ENCODE measurements at places on chromosomes 3 and 15.

DNA sequence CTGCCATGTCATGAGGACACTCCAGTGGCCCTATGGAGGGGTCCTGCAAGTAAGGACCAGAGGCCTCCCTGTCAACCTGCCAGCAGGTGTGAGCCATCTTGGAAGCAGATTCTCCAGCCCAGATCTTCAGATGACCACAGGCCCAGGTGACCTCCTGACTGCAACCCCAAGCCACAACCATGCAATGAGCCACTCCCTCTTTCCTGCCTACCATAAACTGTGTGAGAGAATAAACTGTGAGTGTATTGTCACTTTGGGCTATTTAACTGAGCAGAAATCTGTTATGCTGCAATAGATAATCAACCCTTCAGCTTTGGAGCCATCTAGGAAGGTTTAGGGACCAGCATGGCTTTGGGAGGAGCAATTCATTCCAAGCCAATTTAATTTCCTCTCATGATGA is 367.9 kb downstream of the SHQ1 start:
- no peak for DNase-seq

DNA sequence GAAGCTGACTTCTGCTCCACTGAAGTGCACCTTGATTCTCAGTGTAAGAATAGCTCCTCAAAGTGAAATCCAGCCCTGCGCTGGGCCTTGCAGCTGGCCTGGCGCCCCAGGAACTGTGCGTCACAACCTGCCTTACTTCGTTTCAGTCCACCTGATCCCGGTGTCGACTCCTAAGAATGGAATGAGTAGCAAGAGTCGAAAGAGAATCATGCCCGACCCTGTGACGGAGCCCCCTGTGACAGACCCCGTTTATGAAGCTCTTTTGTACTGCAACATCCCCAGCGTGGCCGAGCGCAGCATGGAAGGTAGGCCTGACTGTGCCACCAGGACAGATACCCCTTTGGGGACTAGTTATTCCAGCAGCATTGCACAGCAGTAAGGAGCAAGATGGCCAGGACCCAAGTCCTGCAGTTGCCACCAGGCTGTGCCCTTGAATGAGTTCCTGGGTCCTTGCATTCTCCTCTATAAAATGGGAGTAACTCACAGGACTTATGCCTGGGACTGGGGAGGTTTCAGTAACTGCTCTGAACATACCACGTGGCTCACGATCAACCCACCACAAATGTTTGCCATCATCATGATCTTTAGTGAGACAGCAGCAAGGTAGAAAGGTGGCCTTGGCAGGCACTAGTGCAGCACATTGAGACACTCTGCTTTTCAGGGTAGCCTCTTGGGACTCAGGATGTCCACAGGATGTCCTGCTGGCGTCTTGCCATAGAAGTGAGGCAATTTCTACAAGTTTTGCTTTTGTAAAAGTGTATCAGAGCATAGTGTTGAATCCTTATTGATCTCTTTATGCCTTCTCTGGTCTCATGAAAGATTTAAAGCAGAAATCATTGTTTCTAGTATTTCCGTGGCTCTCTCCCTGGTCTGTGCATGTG is 46.8 kb downstream of the PXYLP1 start:
- DNase-seq: no peak

- no peak for DNase-seq
Measured at GRCh38 chr3:165984589-165984988, 147.4 kb upstream of the BCHE start.

- DNase-seq: no peak
Measured at GRCh38 chr3:8205881-8206280, 295.7 kb upstream of the LMCD1 start.

- no peak for DNase-seq
Measured at GRCh38 chr3:181554233-181554765, 157.4 kb upstream of the SOX2 start.

- peak; percentile 71 for DNase-seq
Measured at GRCh38 chr3:196288141-196288460, 575 bp upstream of the PCYT1A start.

DNA sequence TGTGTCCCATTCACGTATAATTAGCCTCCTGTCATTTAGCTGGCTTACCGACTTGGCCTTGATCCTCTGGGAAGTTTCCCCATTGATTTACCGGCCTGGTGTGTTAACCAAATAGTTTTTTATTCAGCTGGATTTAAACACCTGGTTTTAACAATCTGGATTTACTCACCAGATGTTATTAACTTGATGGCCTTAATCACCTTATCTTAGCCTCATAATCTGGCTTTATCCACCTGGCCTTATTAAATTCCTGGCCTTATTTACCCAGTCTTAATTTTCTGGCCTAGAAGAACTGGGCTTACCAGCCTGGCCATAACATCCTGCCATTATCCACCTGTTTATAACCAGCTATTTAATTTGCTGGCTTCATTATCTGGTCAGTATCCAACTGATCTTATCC is 89.9 kb downstream of the IL12A start:
- DNase-seq: no peak

DNA sequence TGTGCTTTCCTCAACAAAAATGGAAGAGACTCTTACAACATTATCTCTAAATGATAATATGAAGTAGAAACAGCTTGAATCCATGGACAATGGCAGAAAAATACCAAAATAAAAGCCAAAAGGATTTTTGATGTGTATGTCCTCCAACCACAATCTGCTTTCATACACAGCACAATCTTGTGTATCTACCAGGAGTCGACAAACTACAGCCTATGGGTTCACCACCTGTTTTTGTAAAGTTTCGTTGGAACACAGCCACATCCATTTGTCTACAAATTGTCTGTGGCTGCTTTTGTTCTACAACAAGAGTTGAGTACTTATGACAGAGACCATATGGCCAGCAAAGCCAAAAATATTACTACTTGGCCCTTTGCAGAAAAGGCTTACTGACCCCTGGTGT is 88.7 kb upstream of the UBE2E2 start:
- DNase-seq: no peak

DNA sequence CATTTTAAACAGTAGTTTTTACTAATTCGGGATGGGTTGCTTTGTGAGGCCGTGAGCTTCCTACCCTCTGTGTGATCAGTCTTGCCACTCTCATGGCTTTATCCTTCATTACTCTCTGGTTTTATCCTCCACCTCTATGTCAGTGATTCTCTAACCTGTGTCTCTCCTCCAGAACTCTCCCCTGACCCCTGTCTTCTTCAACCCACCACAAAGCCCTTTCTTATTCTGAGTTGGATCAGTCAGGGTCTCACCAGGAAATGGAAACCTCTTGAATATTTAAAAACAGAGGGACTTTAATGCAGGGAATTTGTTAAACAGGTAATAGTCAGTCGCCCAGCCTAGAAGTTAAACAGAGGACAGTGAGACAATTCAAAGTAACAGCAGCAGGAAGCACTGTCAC is 64.2 kb upstream of the ADPGK start:
- DNase-seq: no peak

GRCh38 chr3:100080573-100080972 is 33.7 kb downstream of the FILIP1L start:
- no peak for DNase-seq

- DNase-seq: no peak
Measured at GRCh38 chr3:40915346-40915865, 283.9 kb upstream of the CTNNB1 start.

DNA sequence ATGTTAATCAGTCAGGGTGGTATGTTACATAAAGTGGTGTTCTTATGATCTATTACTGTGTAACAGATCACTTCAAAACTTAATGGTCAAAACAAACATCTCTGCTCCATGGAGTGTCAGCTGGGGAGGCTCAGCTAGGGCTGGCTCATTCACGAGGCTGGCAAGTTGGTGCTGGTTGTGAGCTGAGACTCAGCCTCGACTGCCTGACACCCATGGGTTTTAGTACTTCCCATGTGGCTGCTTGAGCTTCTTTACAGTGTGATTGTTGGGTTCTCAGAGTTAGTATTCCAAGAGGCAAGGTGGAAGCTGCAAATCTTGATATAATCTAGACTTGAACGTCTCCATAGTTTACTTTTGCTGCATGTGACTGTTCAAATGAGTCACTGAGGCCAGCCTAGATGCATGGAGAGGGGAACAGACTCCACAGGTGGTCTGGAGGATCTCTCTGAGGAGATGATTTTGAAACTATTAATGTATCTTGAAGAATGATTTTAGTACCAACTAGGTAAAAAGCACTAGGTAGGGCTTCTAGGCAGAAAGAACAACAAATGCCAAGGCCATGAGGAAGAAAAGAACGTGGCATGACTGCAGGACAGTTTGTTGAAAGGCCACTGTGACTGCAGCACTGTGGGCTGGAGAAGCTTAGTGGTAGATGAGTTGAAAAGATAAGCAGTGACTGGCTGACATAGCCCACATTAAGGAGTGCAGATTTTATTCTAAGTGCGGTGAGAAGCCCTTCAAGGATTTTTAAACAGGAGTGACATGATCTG is 281.1 kb upstream of the PROK2 start:
- no peak for DNase-seq

GRCh38 chr15:99502182-99502581 is 63.6 kb upstream of the MEF2A start:
- DNase-seq: no peak

DNA sequence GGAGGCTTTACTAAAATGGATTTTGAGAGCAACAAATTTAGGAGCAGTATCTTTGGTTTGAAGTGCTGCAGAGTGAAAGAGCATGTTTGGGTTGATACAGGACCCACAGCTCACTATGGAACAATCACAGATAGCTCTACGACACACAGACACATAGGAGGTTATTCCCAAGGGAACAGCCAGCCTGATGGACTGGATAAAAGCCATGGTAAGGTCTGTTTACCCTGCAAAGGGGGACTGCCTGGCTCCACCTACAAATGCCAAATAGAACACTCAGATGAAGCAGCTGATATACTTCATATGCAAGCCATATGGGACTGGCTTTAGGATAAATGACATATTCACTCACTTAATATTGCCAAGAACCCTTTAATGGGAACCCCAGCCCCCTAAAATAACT is 75.4 kb downstream of the CDC25A start:
- no peak for DNase-seq

DNA sequence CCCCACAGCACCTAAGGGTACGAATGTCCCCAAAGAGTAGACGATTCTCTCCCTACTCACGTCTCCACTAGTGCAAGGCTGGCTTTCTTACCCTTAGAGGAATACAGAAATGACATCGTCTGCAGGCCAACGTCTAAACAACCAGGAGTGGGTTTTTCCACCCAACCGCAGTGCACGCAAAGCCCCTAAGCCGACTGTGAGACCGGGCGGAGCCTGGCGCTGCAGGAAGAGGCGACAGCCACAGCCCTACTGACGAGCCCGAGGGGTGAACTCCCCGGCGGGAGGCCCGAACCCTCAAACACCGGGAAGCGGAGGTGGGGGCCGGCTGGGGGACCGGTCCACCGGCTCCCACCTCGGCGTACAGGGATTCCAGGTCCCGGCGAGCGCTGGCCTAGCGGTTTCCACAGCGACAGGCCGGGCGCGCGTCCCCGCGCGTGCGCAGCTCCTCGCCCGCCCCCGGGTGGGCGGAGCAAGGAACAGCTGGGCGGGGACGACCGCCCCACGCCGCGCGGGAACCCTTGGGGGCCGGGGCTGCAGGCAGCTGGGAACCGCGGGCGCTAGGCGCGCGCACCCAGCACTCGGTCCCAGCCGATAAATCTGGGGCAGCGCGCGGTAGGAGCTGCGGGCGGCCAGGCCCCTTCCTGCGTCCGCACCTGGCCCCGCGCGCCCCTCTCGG is at the start of the genes CEP19 and PIGX:
CEP19 (minus strand) TSS at position 413 of the 676 bp plus-strand sequence. CDS start 3,593 bp downstream, outside the sequence.
PIGX (plus strand) TSS at position 540 of the 676 bp plus-strand sequence.
- peak; percentile 92 for DNase-seq

DNA sequence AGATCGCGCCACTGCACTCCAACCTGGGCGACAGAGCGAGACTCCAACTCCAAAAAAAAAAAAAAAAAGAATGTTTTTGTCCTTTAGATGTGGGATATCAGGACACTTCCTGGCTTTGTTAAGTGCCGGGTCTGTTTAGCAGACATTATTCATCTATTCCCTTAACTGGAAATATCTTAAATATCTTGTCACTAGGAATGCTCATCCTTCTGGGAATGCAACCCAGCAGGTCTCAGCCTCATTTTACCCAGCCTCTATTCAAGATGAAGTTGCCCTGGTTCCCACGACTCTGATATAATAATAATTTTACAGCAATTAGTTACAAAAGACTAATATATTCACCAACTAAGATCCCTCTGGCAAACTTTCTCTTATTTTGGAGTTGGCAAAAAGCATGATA is 260.9 kb upstream of the SLITRK3 start:
- DNase-seq: no peak

DNA sequence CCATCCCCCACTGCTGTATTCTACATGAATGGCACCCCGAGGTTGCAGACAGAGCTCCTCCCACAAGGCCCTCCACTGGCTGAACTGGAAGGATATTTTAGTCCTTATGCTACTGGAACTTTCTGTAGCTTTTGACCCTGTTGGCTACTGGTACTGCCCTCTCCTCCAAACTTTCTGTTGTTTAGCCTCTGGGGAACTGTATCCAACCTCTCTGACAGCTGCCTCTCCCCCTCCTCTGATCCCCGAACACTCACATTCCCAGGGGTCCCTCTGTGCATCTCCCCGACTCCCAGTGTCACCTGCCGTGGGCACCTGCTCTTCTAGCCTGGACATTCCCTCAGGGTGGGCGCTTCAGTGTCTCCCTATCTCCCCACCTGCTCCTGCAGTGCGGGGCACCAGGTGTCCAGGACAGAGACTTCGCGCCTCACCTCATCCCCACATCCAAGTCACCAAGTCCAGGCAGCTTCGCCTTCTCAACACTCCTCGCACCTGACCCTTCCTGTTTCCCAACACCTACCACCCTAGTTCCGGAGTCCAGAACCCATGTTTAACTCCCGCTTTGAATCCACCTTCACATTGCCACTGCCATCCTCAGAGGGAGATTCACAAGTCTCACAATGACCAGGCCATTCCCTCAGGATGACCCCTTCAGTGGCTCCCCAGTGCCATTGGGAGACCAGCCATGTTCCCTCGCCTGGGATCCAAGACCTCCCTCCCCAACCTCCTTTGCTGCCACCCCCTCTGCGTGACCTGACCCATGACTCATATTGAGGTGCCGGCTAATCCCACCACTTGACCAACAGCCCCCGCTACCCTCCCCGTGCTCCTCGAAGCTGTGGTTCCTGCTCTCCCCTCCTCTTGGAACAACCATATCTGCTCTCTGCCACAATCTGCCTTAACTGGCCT is 34.2 kb downstream of the BDH1 start:
- DNase-seq: no peak

GRCh38 chr3:14721126-14721864 is 46.4 kb downstream of the C3orf20 start:
- no peak for DNase-seq

- no peak for DNase-seq
Measured at GRCh38 chr3:30269751-30270445, 336.5 kb upstream of the TGFBR2 start.

GRCh38 chr15:37102305-37103162 is 2.2 kb upstream of the MEIS2 start:
- DNase-seq: peak; percentile 30
